ENCODE measurements at places on chromosomes 4 and X. TPM values are rescaled to one million over a fixed set of nuclear protein-coding genes. Genes with fewer than 3 reads are reported as not detected.

- DNase-seq, result no peak
These were observed 884.5 kb upstream of the EPHA5 start for GRCh38 chr4:66554826-66555225.

The PPM1K gene
- total RNA-seq, result 0.52 TPM

DNA sequence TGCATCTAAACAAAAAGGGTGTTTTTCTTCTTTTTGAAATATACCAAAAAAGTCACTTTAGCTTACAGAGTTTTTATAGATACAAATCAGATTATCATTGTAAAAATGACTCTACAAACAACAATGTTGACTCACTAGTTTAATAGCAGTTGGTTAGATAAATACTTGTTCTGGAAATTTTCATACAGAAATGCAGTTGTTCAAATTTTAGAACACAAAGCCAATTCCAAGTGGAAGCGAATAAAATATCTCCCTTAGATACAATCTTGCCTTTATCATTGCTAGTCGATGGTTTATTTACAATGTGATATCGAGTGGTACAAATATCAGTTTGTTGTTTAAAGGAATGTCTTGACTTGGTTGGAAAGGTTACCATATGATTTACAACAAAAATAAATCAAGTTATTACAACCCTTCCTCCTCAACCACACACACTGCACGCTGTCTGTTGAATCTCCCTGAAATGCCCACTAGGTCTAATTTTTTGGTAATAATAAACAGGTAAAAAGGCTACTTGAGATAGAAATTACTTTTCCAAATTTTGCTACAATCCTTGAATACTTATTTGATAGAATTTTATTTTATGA, 114.8 kb downstream of the CDS1 start:
- DNase-seq, result no peak

- DNase-seq, result peak; percentile 43
These were observed 36.6 kb downstream of the PITX2 start for GRCh38 chr4:110586131-110586850.

DNA sequence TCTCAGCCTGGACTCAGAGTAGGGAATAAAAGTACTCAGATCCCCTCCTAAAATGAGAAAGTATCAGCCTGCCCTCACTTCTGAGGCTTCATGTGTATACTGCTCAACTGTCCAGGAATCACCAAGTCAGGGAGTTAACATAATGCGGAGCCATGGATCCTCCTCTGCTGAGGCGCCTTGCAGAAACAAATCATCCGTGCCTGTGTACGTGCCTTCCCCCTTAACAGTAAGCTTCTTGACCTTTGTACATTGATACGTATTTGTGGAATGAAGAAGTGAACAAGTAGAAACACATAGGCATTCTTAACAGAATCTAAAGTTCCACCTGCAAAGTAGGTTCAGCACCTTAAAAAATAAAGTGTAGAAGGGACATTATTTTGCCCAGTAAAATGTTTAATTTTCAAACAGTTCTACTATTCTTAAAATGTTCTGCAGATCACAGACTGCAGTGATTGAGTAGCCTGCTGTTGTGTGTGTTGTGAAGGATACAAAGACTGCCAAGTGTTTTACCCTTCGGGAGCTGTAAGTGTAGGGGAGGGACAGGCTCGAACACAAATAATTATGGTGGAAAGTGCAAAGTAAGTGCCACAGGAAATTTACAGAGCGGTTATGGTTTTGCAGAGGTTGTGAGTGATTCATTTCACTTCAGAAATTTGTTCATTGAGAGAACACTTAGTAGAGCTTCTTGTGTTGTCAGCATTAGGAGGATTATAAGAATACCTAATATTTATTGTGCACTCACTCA, 61.9 kb downstream of the ARHGAP10 start:
- DNase-seq, result peak; percentile 73

DNA sequence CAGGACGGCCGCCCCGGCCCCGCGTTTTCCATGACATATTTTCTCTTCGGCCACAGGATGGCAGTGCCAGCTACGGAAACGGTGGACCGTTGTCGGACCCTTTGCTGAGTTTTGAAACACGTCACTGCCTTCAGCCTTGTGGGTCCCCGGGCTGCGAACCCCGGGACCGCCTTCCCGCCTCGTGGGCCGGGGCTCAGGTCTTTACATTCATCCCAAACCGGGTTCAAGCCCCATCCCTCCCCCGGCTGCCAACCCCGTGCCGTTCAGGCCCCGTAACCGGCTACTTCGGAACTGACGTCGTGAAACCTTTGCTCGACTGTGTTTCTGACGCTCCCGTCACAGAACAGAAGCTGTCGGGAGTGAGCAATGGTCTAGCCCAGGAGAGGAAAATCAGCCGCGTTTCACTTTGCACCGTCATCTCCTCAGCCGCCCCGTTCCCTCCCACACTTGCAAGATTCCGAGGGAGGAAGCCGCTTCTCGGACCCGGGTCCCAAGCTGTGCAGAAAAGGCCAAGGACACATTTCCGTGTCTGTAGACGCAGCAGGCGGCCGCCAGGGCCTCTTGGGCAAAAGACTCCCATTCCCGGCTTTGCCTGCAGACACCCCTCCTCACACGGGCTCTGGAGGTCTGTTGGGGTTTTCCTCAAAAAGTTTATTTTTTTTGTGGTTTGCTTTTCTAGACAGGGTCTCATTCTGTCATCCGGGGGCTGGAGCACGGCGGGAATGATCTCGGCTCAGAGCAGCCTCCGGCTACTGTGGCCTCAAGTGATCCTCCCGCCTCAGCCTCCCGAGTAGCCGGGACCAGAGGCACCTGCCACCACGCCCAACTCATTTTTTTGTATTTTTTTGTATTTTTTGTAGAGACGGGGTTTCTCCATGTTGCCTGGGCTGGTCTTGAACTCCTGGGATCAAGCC, 41.4 kb upstream of the PPP2R3B start:
- DNase-seq, result no peak

GRCh38 chr4:141329174-141329569, 108.5 kb downstream of the ZNF330 start:
- DNase-seq, result no peak

- DNase-seq, result no peak
These were observed 22.7 kb upstream of the CD40LG start for GRCh38 chrX:136625246-136625645.

GRCh38 chr4:52408032-52408431, 251.1 kb downstream of the USP46 start:
- no peak for DNase-seq

DNA sequence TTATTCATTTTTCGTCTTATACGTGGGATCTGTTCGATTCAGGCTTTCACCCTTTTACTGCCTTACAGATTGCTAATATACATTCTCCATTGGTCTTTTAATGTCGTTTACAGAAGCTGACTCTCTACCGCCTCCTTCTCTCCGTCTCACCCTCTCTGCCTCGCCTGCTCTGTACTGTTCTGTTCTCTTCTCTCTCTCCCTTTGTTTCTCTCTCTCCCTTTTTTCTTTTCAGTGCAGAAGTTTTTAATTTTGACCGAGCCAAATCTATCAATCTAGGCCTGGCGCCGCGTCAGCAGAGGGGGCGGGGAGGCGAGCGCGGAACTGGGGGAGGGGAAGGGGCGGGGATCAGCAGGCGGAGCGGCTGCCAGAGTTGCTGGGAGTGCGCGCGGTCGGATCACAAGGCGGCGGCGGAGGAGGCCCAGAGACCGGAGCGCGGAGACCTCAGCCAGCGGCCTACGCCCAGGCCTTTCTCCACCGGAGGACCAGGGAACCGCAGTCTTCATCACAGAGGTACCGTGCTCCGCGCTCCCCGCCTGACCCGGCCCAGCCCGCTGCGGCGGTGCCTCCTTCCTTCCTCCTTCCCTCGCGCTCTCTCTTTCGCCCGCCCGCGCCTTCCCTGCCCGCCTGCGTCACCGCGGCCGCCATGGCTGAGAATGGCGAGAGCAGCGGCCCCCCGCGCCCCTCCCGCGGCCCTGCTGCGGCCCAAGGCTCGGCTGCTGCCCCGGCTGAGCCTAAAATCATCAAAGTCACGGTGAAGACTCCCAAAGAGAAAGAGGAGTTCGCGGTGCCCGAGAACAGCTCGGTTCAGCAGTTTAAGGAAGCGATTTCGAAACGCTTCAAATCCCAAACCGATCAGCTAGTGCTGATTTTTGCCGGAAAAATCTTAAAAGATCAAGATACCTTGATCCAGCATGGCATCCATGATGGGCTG, at the start of gene UBQLN2:
UBQLN2 (plus strand) TSS at position 397 of the 931 bp plus-strand sequence; CDS start at position 644, 247 bp downstream.
- DNase-seq, result peak; percentile 71

- DNase-seq, result no peak
These were observed 1201.9 kb downstream of the STIM2 start for GRCh38 chr4:28062562-28062961.

GRCh38 chrX:13376857-13377549, 57.1 kb upstream of the ATXN3L start:
- no peak for DNase-seq

- DNase-seq, result no peak
These were observed 71.3 kb upstream of the CAMK2D start for GRCh38 chr4:113832803-113833202.

- no peak for DNase-seq
These were observed 322.1 kb downstream of the CBLL2 start for GRCh38 chrX:22594766-22595165.

The PAGE4 gene
- not detected for total RNA-seq

GRCh38 chr4:184331268-184331995, 113.8 kb upstream of the ENPP6 start:
- DNase-seq, result no peak

The NFXL1 gene
- total RNA-seq, result 4.3 TPM

DNA sequence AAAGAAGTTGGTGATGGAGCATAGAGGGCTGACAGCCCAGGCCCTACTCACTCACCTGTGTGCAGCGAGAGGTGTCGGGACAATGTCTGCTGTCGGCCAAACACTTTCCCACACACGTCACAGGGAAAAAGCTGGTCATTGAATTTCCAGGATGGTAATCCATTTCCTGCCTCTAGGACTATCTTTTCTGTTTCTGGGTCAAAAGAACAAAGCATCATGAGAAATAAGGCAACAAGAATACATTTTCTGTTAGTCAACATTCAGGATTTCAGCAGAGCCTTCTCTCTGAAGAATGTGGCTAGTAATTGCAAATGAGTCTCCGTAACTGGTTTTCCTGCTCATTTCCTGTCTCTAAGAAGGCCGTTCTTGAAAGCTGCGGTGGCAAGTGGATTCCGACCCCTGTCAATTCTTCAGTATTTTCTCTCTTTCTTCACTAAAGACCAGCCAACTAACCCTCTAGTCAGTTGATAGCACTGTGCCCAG, 99.4 kb downstream of the C4orf51 start:
- no peak for DNase-seq

DNA sequence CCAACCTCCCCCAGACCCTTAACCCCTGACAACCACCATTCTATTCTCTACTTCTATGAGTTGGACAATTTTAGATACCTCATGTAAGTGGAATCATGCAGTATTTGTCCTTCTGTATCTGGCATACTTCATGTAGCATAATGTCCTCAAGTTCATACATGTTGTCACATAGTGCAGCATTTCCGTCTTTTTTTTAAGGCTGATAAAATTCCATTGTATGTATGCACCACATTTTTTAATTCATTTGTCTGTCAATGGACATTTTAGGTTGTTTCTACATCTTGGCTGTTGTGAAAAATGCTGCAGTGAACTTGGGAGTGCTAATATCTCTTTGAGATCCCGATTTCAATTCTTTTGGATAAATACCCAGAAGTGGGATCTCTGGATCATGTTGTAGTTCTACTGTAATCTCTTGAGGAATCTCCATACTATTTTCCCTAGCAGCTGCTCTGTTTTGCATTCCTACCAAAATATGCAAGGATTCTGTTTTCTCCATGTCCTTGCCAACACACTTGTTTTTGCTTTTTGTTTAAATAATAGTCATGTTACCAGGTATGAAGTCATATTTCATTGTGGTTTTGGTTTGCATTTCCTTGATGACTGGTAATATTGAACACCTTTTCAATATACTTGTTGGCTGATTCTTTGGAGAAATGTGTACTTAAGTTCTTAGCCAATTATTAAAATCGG, 48.8 kb upstream of the ADAD1 start:
- DNase-seq, result no peak

- no peak for DNase-seq
These were observed 431.6 kb downstream of the GABRG1 start for GRCh38 chr4:45692131-45692735.

DNA sequence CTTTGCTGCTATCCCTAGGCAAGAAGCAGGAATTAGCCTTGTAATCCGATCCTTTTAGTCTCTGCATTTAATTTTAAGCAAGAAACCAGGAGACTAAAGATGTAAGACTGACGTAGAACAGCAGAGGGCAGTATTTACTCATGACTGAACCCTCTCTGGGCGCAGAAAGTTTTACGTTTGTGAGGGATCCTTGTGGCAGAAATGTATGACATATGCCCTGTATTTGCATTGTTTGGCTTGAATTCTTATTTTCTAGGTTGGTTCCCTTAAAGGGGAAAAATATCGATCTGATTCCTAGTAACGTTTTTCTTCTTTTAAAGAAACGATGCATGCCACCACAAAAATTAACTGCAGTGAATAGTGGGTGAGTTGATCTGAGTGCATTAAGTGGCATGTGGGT, 1.3 kb upstream of the FAT4 start:
- peak; percentile 78 for DNase-seq

The MAPK10 gene
- 19.8 TPM for total RNA-seq

The MAGEB1 gene
- total RNA-seq, result not detected

- no peak for DNase-seq
These were observed 492 bp downstream of the GALNT7 start for GRCh38 chr4:173169178-173169427.

DNA sequence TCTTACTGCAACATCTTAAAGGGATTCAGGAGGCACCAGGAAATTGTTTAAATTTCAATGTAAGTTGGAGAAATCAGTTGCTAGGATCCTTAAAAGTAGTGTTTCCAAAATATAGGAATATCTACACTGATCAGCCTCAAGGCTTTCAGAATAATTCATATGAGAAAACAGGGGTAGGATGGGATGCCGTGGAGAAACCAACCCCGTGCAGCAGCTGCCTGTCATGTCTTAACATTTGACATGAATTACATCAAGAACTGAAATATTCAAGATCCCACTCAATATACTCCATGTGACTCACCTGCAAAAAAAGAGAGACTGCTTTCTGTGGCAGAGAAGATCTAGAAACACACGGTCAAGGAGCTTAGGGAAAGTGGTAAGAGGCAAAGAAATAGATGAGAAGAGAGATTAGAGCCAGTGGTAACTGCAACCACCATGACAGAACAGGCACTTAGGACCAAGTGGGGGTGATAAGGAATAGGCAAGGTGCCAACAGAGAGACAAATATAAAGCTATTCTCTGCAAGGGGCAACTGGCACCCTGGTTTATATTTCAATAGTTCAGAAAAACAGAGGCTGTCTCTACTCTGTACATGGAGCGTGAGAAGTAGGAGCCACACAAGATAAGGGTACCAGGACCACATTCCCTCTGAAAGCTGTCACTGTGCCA, 64.0 kb downstream of the SLC39A8 start:
- DNase-seq, result no peak

GRCh38 chrX:100593581-100593980, 8.8 kb downstream of the TNMD start:
- no peak for DNase-seq

GRCh38 chrX:130772776-130773143, 130.2 kb downstream of the ENOX2 start:
- no peak for DNase-seq

GRCh38 chrX:18833071-18833731, 125.8 kb downstream of the PPEF1 start:
- no peak for DNase-seq

The ANTXR2 gene
- total RNA-seq, result 8.3 TPM

The RAB39B gene
- total RNA-seq, result 0.68 TPM

The DAPP1 gene
- total RNA-seq, result not detected

The TNIP3 gene
- not detected for total RNA-seq

The TEX13D gene
- total RNA-seq, result not detected

Measured in Caki2 (cell line).